RWPE2 (cell line): ENCODE measurements at places on chromosomes 7 and 10.

DNA sequence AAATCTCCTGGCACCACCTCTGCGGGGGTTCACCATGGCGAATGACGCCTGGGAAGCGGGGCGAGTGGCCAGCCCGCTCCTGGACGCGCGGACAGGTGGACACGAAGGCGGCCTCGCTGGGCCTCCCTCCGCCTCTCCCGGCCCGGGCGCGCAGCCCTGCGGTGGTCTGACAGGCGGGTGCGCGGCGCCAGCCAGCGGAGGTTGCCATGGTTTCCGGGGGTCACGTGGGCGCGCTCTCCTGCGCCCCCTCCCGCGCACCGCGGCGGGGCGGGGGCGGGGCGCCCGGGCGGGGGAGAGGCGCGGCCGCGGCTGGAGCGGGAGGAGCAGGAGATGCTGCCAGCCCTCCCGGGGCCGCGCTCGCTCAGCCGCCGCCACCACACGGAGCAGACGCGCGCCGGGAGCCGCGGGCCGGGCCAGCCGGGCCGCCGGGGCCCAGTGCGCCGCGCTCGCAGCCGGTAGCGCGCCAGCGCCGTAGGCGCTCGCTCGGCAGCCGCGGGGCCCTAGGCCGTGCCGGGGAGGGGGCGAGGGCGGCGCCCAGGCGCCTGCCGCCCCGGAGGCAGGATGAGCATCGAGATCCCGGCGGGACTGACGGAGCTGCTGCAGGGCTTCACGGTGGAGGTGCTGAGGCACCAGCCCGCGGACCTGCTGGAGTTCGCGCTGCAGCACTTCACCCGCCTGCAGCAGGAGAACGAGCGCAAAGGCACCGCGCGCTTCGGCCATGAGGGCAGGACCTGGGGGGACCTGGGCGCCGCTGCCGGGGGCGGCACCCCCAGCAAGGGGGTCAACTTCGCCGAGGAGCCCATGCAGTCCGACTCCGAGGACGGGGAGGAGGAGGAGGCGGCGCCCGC is at the start of gene PRKAR2B:
TSS of gene PRKAR2B (plus strand) at position 359 of the 848 bp plus-strand sequence. CDS start at position 562, 203 bp downstream.
- DNase-seq, result peak; percentile 61

GRCh38 chr10:128306966-128307365 is 180.7 kb upstream of the MKI67 start:
- DNase-seq, result no peak

DNA sequence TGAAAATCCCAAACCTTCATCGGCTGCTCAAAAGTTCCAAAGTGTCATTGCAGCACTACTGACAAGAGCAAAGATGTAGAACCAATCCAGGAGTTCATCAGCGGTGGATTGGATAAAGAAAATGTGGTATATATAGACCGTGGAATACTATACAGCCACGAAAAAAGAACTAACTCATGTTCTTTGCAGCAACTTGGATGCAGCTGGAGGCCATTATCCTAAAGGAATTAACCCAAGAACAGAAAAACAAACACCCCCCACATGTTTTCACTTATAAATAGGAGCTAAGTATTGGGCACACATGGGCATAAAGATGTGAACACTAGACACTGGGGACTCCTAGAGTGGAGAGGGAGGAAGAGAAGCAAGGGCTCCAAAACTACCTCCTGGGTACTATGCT is 31.6 kb downstream of the PHYH start:
- no peak for DNase-seq

- DNase-seq, result no peak
These were observed 83.3 kb upstream of the FGL2 start for GRCh38 chr7:77282897-77283296.

- no peak for DNase-seq
These were observed 11.5 kb upstream of the UNCX start for GRCh38 chr7:1220977-1221745.

GRCh38 chr10:95447685-95448084 is 113.5 kb downstream of the SORBS1 start:
- DNase-seq, result no peak

- DNase-seq, result no peak
These were observed 138.0 kb downstream of the SRPK2 start for GRCh38 chr7:105250706-105251105.

- no peak for DNase-seq
These were observed 37.1 kb downstream of the COBL start for GRCh38 chr7:51279391-51280023.

GRCh38 chr10:110208614-110209453 is 1.4 kb downstream of the MXI1 start:
- no peak for DNase-seq

DNA sequence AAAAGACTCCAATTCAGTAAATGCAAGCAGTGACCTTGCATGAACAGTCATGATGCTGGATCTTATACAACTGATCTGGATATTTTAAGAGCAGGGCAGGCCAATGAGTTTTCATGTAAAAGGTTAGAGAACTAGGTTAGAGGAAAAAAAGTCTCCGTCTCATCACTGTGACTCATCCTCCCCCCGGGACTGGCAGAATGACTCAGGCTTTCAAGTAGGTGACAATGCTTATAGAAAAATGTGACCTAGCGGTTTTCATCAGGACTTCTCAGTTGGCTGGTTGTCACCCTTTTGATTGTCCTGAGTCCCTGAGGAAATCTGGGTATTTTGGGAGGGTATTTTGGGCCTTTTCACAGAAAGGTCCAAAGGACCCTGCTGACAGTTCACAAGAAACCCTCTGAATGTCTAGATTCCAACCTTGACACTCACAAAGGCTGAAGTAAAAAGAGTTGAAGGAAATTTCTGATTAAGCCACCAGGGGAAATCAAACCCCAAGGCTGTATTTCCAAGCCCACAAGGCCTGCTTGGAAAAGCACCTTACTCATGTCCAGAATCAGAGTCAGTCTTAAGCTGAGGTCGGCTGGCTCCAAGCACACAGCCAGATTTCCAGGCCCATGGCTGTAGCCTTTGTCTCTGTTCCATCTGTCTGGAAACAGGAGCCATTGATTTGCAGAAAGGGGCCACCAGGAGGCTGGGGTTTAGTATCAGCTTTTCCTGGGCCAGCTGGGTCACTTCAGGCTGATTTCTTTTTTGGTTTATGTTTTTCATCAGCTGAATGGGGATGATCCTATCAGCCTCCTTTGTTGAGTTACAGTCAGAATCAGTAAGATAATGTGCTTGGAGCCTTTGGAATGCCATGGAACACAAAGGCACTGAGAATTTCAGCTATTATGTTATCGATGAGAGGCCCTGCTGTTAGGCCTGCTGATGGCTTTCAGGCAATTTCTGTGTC is 226.4 kb upstream of the HABP2 start:
- DNase-seq, result no peak

- DNase-seq, result no peak
These were observed 44.8 kb upstream of the EGR2 start for GRCh38 chr10:62860946-62861345.

DNA sequence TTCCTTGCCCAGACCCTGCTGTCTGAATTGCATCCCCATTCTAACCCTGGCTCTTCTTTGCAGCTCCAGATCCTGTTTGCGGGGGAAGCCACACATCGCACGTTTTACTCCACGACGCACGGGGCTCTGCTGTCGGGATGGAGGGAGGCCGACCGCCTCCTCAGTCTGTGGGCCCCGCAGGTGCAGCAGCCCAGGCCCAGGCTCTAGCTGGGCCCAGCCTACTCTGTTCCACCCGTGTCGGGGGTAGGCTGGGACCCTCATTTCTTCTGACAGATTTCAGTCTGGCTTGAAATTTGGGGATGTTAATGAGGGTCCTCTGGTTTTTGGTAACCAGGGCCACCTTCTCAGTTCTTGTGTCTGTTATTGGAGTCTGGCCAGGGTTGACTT is 2.7 kb upstream of the MTG1 start:
- DNase-seq, result peak; percentile 39

DNA sequence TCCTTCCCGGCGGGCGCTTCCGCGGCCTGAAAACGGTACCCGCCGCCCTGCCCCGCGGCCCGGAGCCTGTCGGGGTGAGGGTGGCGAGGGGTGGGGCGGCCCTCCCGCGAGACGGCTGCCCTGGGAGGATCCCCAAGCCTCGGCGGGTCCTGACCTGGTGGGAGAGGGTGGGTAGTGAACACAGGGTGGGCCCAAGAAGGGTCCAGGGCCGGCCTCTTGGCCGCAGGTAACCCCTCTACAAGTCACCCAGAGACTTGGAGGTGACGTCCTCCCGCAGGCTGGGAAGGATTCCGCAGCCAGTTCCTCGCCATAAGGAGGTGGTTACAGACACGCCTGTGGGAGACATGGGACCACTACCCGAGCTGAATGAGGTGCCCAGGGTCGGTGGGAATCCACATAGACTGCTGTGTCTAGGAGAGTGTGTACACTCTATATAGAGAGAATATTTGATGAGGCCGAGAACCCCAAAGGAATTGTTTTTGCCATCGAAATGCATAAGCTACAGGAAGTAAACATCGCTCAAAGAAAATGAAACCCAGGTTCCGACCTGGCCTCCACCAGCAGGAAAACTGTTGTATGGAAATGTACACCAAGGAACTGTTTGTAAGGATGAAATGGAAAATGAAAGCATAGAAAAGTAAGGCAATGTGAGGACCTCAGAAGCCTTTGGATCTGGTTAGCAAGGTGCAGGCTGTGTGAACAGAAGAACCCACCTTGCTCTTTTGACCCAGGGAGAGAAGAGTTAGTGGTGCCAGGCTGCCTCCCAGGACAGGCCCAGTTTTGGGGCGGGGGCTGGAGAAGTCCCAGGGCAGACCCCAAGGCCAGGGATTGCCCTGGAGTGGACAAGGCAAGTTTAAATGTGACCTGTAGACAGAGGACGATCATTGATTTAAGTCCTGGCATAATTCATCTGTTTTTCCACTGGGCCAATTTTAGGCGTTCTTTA is 659 bp downstream of the OPTN start:
- DNase-seq, result no peak

- no peak for DNase-seq
These were observed 113.4 kb downstream of the GPR158 start for GRCh38 chr10:25288181-25288580.

DNA sequence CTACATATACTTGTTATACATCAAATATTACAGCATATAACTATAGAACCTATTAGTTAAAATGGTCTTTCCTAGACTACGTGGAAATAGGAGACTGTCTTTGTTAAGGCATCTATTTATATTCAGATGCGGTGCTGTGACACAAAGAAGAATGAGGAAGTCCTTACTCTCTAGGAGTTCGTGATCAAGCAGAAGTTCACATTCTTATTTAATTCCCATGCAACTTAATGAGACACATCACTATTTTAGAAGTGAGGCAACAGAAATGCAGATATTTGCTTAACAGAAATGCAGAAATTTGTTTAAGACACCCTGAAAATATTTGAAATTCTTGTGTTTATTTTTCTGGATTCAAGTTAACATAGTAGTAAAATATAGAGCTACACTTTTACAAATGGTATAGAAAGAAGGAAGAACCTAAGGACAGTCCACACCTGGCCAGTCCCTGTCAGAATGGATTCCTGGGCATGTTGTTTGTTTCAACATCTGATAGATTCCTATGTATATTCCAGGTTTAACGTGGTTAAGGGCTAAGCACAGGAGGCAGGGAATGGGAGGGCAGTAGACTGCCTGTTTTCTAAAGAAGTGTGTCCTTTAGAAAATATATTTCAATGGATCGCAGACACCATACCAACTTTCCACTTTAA is 70.6 kb upstream of the NXPH1 start:
- DNase-seq, result no peak

- no peak for DNase-seq
These were observed 83.4 kb upstream of the ODAD2 start for GRCh38 chr10:28082316-28082715.

GRCh38 chr7:96131525-96131924 is 190.4 kb downstream of the SLC25A13 start:
- DNase-seq, result no peak

GRCh38 chr10:85003083-85003482 is 674.7 kb downstream of the CCSER2 start:
- no peak for DNase-seq

DNA sequence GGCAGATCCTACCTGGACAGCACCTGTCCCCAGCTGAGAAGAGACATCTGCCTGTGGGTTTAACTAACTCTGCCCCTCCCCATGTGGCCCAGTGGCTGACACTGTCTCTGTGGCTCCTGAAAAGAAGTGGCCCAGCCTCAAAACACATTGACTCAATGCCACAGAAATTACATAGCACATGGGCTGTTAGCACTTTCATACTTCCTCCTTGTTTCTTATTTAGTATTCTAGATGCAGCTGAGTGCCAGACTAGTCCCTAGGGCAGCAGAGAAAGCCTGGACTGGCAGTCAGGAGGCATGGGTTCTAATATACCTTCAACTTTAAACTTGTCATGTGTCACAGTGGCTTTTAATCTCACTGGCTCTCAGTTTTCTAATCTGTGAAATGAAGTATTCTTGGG is 171.0 kb downstream of the TRIL start:
- DNase-seq, result no peak

- DNase-seq, result no peak
These were observed 23.5 kb upstream of the WAPL start for GRCh38 chr10:86545101-86545500.
